Kasumi-1 (cell line): ENCODE measurements at places on chromosomes 2 and 18.

DNA sequence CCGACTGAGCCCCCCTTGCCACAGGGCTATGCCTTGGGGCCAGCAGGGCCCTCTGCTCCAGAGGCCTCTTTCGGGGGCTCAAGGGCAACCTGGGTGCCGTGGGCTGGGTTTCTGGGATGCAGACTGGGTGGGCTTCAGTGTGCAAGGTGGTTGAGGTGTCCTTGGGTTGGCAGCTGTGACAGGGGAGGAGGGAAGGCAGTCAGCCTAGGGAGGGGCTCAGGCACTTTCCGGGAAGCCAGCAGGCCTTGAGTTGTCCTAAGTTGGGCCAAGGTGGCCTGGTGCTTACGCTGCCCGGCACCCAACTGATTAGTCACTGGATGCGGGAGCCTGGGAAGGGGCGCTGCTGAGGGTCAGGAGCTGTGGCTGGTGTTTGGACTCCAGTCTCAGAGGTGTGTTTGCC lies 199.5 kb downstream of the TWIST2 start:
- no peak for DNase-seq

GRCh38 chr2:23626701-23627230 lies 241.8 kb downstream of the KLHL29 start:
- DNase-seq = no peak

GRCh38 chr2:78839259-78839658 lies 186.2 kb upstream of the REG3G start:
- DNase-seq = no peak

- DNase-seq = no peak
Measured at GRCh38 chr2:65969161-65969560, 465.8 kb upstream of the MEIS1 start.

GRCh38 chr2:55428258-55428657 lies 8.6 kb upstream of the CCDC88A start:
- no peak for DNase-seq

DNA sequence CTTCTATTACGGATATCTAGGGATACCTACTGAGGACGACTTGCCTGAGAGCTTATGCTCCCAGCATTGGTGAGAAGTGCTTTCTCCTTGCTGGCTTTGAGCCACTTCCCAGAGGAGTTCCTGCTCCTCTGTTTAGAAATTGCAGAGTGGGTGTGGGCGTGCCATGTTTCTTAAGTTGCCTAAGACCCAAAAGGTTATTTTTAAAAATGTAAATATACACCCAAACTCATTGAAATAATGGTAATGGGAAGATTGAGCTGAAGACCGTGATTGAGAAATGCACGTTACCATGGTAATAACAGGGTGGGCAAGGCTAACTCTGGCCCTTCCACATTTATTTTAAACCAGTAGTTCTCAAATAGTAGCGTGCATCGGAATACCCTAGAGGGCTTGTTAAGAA lies 17.2 kb upstream of the TMEM200C start:
- no peak for DNase-seq

DNA sequence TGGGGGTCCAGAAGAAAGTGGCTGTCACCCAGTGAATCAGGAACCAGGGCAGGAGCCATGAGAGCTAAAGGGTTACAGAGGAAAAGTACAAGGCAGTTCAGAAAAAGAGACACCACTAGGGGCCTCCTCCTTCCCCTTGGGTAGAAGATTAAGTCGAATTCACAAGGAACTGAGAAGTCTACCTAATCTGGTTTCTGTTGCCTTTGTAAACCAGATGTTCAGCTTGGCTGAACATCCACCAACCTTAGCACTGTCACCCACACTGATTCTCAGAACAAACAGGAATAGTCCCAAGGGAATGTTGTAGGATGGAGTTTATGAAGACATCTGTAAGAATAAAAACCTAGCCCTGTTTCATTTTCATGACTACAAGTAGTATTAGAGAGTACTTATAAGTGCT lies 90.4 kb upstream of the NOSTRIN start:
- peak; percentile 85 for DNase-seq

DNA sequence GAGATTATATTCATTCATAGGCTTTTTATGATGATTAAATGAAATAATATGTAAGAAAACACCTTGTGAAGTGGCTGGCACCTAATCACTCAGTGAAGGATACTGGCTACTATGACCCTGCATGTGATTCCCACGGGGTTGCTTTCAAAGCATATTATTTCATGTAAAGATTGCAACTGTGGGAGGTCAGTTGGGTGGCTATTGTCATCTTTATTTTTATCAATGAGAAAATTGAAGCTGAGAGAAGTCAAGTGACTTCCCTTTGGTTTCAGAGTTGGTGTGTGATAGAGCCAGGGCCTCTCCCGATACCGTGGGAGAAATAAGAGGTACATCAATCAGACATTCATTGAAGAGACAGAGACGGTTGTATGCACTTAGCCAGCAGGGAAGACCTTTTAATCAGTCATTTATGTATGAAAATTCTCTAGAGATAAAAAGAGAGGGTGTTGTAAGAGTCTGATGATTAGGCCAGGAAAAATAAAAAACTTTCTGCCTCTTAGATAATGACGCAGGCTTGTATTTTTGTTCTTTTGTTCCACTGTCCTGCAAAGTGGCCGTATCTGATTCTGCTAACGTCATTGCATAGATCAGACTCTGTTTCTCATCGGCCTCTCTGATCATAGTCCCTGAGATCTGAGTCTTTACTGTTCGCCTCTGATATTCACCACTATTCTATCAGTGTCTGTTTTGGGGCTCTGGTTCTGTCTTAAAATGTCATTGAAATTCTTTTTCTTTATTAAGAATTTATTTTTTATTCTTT lies 50.5 kb downstream of the QPCT start:
- no peak for DNase-seq

- DNase-seq = peak; percentile 57
Measured at GRCh38 chr2:227608561-227609338, 5.9 kb downstream of the SCYGR3 start.

- peak; percentile 78 for DNase-seq
Measured at GRCh38 chr2:70523996-70524965, 29.3 kb downstream of the TGFA start.

DNA sequence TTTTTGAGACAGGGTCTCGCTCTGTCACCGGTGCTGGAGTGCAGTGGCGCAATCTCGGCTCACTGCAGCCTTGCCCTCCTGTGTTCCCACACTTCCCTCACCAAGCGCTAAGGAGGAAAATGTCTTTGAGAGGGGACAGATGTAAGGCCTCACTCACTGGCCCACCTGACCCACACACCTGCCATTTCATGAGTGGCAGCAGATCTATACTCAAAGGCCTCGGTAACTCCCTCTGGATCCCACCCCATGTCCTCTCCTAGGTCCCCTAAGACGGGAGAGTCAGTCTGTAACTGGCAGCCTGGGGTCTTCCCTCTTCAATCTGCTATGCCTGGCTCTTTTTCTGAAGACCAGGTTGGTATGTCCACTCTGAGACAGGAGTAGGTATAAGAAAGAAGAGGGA lies 12.9 kb downstream of the TMEM247 start:
- DNase-seq = no peak

DNA sequence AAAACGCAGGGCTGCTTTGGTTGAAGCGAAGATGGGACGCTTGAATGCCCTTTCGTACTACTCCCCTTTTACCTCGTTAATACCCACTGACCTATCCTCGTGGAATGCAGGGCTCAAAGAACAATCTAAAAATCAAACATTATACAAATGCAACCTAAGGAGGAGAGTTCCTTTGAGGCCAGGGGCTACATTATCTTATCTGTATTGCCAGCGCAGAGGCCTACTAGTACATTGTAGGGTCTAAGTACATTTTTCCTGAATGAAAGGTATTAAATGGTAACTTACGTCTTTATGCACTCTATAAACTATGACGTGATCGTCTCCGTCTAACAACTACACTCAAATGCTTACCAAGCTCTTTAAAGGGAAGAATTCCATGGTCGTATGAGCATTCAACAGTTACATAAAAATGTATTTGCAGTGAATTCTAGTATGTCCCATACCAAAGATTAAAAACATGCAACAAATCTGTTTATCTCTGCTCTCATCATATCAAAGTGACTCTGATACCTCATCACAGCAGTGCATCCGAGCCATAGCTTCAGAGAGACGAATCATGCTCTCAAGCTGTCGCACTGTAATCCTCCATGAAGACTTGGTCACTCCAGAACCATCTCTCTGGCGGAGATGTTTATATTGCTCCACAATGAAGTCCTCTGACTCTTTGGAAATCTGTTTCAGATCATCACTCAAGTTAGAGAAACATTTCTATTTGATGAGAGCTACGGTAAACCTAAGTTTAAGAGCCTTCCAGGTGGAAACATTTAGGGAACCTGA lies 14.1 kb upstream of the LCT start:
- DNase-seq = no peak

DNA sequence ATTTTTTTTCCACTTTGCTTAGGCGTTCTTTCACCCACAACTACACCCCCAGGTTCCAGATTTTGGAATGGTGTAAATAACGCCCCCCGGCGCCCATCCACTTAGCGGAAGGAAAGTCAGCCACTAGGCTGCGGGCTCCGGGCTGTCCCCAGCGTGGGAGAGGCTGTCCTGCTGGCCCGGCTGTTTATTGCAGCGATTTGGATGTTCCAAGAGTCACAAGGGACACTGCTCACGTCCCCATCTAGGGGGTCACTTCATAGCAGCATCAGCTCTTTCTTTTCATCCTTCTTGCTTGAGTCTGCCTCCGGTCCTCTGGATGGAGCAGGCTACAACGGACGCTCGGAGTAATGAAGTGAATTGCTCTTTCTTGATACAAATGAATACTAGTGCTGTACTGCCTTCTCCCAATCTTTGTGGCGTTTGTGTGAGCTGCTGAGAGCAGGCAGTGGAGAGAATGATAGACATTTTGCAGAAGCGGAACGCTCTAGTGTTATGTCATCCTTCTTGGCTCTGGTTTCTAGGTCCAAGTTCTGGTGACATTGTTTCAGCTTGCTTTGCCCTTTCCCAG lies 50.7 kb upstream of the PAIP2B start:
- peak; percentile 77 for DNase-seq

GRCh38 chr2:208489687-208490086 lies 83.1 kb downstream of the PTH2R start:
- no peak for DNase-seq

DNA sequence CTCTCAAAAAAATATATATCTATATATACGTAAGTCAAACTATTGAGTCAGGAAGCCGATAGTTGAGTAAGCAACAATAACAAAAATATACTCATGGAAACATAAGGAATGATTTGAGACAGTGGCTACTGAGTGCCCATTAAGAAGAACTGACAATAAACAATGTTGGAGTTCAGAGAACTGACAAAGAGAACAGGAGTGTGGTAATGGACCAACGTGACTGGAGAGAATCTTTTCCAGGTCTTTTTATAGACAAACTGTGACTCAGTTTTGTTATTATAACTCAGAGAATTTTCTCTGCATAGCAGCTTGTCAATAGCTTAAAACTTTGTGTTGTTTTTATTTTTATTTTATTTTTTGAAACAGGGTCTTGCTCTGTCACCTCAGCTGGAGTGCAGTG lies 4.6 kb upstream of the GALM start:
- DNase-seq = no peak

DNA sequence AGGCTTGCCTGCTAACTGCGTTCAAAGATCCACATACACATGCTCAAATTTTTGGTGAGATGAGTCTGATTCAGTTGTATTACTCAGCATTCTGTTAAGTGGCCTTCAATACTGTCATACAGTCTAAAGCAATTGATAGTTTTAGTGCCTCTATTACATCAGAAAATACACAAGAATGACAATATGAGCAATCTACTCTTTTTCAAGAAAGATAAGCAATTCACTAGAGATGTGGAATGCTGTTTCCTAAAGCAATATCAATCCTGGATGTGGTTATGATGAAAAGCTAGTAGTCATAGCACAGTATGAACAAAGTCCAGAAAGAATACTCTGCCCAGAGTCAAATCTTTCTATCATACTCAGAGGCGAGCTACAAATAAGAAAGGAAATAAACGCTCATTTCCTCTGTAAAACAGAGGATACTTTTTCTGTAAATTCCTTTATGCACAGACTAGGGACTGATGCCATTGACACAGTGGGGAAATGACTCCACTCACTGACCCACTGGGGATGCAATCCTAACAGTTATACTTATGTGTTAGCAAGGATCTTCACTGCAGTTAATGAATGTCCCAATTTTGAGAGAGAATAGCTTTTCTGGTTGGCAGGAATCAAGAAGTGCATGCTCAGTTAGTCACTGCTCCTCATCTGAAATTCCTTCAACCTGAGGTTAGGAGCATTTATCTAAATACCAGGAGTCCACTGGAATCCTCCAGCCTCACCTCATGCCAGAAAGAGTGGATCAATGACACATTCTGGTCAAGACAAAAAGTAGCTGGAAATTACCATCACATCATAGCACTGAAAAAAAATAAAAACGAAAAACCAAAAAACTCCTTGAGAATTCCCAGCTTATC lies 83.3 kb downstream of the PDE11A start:
- DNase-seq = no peak

- DNase-seq = no peak
Measured at GRCh38 chr18:28110924-28111323, 66.0 kb downstream of the CDH2 start.

- DNase-seq = peak; percentile 88
Measured at GRCh38 chr2:162153608-162154224, 1.7 kb upstream of the GCG start.

DNA sequence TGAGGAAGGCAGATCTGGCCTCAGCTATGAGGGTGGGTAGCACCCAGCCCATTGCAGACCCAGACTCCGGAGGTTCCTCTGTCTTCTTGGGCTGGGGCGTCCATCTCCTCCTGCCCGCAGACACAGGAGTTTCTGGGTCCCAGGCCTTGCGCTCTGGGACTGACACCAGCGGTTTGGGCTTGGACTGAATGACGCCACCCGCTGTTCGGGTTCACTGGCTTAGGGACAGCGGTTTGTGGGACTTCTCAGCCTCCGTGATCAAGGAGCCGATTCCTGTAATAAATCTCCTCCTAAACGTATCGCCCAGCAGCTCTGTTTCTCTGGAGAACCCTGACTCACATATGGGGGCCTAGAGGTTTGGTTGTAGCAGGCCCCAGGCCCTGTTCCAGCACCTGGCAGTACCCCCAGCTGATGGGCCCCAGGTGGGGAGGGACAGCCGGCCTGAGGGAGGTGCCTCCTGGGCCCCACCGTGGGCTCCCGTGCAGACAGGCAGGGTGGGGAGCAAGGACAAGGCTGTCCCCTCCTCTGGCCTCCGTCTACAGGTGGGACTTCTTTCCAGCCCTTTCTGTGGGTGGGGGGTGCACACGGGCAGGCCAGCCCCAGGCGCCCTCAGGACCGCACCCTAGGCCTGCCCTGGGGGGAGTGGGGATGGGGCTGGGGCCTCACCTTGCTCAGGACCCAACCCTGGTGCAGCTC lies 4.5 kb upstream of the AQP12A start:
- DNase-seq = no peak

DNA sequence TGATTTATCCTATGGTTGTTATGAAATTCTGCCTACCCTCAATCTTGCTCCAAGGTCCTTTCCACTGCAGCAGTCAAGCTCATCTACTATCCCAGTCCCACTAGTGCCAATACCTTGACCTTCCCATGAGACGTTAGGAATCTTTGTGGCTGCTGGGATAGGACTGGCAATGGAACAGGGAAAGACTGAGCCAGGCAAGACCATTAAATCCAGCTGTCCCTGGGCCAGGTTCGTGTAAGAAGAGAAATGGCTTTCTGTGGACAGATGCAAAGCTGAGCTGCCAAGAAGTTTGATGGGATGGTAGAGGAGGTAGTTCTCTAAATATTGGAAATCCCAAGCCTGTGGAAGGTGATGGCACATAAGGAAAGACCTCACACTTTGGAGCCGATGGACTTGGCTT lies 50.1 kb upstream of the TMEM17 start:
- DNase-seq = no peak
